ENCODE measurements at places on chromosomes 13 and 19.

DNA sequence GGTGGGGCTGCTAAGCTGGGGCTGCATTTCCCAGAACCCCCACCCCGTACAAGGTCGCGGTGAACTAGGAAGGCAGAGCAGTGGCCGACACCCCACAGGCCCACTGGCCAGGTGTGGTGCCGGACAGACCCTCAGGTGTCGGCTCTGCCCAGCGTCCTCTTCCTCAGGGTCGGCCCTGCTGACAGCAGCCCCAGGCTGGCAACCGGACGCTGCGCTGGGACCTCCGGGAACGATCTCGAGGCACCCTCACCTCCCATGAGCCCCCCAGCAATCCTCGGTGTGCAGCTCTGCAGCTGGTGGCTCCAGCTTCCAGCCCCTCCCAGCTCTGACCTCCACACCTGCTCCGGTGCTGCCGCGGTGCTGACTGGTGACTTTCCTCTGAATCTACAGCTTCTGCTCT is 142.9 kb upstream of the SPACA7 start:
- DNase-seq, result no peak

- no peak for DNase-seq
Observed at GRCh38 chr19:43439032-43439708, 24.5 kb downstream of the TEX101 start.

DNA sequence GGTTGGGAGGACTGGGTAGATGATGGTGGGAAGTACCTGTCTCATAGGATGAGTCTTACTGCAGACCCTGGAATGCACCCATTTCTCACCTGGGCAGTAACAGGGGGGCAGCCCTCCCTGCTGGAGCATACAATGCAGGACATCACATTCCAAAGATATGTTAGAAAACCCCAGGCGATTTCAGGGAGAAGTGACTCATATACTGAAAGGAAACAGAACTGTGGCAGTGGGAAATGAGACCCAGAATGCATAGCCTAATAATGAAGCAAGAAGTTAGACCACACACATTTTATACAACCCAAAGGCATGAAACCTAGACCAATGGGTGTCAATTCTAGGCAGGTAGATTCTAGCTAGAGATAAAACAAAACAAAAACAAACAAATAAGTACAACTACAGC is 402.7 kb downstream of the IRS2 start:
- DNase-seq, result no peak

- no peak for DNase-seq
Observed at GRCh38 chr19:19095691-19096090, 31.9 kb downstream of the SLC25A42 start.

DNA sequence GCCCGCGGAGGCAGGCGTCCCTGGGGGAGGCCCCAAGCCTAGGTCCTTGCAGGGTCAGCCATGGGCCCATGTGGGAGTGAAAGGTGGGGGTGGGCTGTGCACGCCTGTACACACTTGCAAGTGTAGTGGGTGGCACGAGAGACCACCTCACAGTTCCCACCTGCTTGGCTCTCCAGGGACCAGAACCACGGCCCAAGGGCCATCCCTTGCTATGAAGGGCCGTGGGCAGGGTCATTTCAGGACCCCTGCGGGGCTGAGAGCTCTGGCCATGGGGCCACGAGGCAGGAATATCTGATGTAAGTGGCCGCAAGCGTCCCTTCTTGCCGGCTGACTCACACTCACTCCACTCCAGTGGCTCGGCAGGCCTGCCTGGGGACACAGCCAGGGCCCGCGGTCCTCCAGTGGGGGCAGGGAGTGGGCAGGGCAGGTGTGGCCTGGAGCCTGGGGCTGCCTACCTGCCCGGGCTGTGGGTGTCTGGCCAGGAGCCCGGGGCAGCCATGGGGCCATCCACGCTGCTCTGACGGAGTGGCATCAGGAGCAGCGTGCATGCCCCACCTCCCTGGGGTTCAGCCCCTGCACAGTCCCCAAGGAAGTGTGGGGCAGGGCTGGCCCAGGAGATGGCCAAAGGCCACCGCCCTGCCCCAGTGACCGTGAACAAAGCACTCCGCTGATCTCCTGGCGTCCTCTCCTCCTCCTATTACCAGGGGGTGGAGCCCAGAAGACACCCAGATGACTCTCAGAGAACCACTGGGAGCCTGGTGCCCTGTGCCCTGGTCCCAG is 8.6 kb upstream of the MKNK2 start:
- no peak for DNase-seq

- DNase-seq, result no peak
Observed at GRCh38 chr13:95485045-95485517, 67.4 kb upstream of the CLDN10 start.

DNA sequence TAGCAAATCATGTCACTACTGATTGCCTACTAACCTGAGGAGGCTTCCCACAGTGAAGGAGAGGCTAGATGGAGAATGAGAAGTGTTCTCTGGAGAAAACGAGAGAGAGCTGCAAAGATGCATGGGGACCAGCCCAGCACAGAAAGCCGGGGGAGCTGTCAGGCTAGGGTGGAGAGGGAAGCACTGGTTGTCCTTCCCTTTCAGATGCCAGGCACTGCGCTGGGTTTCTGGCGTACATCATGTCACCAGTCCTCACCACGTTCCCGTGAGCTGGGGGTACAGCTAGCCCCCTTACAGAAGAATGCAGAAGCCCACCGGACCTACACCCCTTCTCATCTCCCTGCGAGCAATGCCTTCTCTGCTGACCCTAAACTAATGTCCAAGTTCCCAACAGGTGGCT is 86.0 kb downstream of the STK24 start:
- DNase-seq, result no peak

- no peak for DNase-seq
Observed at GRCh38 chr13:40640845-40641458, 25.5 kb downstream of the FOXO1 start.

- no peak for DNase-seq
Observed at GRCh38 chr19:43644181-43644580, 4.5 kb upstream of the CADM4 start.

- DNase-seq, result no peak
Observed at GRCh38 chr13:49607761-49608160, 20.5 kb upstream of the ARL11 start.

DNA sequence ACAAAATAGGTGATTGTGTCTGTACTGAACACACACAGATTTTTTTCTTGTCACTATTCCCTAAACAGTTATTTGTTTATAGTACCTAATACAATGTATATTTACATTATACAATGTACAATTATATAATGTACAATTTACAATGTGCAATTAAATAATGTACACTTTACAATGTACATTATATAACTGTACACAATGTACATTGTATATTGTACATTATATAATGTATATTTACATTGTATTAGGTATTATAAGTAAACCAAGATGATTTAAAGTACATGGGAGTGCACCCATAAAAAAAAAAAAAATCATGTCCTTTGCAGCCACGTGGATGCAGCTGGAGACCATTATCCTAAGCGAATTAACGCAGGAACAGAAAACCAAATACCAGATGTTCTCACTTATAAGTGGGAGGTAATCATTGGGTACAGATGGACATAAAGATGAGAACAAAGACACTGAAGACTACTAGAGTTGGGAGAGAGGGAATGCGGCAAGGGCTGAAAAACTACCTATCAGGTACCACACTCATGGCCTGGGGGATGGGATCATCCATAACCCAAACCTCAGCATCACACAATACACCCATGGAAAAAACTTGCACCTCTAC is 68.1 kb downstream of the ABCC4 start:
- no peak for DNase-seq

DNA sequence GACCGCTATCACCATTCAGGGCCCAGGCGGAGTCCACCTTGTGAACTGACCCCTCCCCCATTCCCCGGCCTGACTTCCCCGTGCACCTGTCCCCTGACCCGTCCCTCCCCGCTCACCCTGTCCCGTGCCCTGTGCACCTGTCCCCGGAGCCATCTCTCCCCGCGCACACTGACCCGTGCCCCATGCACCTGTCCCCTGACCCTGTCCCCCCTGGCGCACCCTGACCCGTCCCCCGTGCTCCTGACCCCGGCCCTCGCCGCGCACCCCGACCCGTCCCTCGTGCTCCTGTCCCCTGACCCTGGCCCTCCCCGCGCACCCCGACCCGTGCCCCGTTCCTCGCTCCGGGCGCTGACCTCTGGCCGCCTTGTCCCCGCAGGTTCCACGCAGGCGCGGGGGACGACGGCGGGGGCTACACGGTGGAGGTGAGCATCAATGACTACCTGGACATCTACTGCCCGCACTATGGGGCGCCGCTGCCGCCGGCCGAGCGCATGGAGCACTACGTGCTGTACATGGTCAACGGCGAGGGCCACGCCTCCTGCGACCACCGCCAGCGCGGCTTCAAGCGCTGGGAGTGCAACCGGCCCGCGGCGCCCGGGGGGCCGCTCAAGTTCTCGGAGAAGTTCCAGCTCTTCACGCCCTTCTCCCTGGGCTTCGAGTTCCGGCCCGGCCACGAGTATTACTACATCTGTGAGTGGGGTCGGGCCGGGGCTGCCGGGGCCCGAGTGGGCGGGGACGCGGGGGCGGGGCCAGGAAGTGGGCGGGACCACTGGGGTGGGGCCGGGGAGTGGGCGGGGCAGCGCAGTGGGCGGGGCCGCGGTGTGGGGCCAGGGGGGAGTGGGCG is 9.7 kb downstream of the EFNA2 start:
- DNase-seq, result no peak

DNA sequence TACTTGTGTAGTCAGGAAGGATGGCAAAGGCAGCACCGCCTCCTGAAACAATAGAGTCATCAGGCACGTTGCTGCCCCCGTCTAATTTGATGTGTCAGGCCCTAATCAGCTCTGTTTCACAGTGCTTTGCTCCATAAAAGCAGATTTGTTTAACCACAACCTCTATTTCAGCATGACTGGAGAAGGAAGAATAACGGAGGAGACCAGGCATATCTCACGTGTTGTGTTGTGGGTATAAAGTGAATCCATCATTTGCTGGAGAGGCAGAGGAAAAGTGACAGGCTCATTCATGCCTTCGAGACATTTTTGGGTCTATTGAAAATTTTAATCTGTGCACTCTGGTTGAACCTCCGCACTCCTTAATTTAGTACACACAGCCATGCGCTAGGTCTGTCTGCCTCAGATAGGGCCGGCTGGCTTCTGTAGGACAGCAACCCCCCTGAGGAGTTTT is 940.4 kb upstream of the SLC10A2 start:
- no peak for DNase-seq

DNA sequence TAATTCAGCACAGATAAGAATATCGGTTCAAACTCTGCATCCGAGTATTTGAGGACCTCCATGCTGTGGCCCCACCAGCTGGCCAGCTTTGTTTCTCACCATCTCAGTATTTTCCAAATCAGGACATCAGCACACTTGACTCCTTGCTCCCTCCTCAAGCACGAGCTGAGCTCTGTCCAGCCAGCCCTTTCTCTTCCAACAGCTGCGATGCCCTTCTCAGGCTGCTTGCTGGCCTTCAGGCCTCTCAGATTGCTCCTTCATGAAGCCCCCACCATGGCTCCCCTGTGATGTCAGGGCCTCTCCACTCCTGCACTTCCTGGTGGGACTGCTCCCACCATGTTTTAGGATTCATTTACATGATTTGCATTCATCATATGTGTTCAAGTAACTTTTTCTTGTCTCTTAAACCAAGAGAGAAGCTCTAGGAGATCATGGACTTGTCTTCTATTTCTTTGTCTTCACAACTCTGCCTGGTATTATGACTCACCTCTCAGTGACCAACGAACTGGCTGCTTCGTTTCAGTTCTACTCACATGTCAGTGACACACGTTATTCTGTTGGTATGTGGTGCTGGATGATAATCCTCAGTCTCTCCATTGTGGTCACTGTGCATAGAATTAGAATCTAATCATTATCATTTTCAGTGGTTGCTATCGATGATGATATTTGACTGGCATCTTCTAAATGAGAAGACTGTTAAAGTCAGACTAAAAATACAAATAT is 471.7 kb downstream of the EFNB2 start:
- no peak for DNase-seq

DNA sequence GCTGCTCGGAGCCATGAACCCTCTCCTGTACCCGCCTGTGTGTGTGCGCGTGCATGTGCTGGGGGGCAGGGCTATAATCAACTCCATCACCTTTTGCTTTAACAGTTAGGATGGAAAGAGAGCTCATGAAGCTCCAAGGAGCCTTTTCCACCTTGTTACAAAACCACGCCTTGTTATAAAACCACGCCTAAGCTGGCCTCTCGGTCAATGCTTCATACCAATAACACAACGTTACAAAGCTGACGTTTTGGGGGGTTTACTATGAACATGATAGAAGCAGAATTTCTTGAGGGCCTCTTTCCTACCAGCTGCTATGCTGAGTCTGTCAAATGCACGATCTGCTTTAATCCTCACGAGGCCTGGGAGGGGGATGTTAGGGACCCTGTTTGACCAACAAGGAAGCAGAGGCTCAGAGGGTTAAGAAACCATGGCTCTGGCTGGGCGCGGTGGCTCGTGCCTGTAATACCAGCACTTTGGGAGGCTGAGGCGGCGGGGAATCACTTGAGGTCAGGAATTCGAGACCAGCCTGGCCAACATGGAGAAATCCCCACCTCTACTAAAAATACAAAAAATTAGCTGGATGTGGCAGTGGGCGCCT is 11.9 kb downstream of the CAPS start:
- DNase-seq, result no peak

DNA sequence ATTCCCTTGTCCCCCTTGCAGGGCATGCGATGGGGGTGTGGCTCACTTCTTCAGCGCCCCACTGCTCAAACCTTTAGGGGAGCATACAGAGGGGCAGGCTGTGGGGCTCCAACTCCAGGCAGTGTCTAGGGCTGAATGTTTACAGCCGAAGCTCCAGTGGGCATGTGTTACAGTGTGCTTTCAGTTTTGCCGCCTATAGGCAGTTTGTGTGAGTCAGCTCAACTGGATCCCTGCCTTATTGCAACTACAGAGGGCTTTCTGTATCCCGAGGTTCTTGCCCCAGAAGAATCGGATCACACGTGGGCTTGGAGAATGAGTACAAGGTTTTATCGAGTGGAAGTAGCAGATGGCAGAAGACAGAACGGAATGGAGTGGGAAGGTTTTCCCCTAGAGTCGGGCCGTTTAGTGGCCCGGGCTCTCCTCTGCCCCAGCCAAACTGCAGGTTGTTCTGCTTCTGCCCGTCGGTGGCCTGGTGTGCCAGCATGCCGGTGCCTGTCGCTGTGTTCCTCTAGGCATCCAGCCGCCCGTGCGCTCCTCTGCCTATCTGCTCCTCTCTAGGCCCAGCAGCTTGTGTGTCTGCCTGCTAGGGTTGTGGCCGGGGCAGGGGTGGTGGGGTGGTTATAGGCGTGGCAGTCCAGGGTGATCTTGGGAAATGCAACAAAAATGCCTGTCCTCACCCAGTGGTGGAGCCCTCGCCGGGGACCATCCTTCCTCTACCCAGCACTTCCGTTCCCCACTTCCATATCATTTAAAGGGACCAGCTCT is 435.9 kb upstream of the SGCG start:
- DNase-seq, result no peak

GRCh38 chr19:4974880-4975469 is 6.1 kb downstream of the KDM4B start:
- no peak for DNase-seq
